Progenitor cell of endocrine pancreas (in vitro differentiated cells): ENCODE measurements at places on chromosomes 11 and 22. TPM values are rescaled to one million over a fixed set of nuclear protein-coding genes. Genes with fewer than 3 reads are reported as not detected.

The TRIM29 gene
- total RNA-seq = 0.33 TPM in 1 of 2 replicates, not detected in the other

The NPTXR gene
- 4.7 TPM in 2 replicates for total RNA-seq

The CCDC83 gene
- not detected in 2 replicates for total RNA-seq

The RAG2 gene
- total RNA-seq = not detected in 2 replicates

The OR6T1 gene
- total RNA-seq = not detected in 2 replicates

DNA sequence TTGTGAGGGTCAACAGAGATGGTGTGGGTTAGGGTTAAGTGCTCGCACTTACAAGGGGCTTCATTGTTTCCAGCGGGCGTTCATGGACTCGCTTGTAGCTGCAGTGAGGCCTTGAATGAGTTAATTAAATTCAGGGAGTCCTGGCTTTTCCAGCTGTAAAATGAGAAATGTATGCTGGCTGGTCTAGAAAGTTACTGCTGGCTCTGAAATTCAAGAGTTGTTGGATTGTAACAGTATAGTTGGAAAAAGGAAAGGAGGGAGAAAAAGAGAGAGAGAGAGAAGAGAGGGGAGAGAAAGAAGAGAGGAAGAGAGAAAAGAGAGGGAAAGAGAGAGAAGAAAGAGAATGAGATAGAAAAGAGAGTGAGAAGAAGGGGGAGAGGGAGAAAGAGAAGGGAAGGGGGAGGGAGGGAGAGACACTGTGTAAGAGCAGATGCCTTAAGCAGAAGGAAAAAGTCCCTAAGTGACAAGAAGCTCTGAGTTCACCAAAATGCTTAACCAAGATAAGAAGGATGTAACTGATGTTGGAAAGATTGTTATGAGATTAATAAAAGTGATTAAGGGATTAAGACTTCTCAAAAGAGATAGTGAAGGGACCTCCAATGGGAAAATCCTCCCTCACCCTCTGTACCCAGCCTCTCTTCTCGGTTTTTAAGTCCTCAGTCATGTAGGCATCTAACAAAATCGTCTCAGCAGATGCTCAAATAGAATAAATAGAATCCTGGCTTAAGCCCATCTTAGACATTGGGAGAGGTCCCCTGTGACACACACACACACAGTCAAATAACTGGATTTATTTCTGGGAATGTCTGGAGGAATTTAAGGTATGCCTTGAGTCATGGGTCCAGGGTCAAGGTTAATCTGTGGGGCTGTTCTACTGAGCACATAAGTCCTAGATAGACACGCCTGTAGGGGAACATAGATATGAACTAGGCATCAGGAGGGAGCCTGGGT is 477.9 kb downstream of the MIAT start:
- peaks cover 42% of the 10 kb centered on the region for H3K27me3 ChIP-seq
- no peak overlapping the region for H3K4me3 ChIP-seq
- H3K27ac ChIP-seq = no peak overlapping the region
- H3K4me1 ChIP-seq = no peaks in the 10 kb centered on the region
- no peak for DNase-seq

DNA sequence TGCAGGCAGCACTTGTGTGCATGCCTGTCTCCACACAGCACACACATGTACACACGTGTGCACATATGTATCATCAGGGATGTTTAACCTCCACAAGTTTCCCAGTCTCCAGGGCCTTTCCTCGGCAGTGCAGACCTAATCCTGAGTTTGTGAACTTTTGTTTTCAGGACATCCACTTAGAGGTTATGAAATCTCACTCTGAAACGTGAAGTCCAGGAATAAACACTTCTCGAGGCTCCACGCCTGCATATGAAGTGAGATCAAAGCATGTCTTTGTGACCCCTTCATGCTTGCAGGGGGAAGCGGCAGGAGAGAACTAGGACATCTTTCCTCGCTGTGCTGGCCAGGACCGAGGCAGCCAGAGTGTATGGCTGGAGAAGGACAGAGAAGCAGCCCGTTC is 3.1 kb downstream of the SHISAL1 start:
- no peaks in the 10 kb centered on the region for H3K4me1 ChIP-seq
- H3K27ac ChIP-seq = no peak overlapping the region
- no peak overlapping the region for H3K4me3 ChIP-seq
- no peaks in the 10 kb centered on the region for H3K36me3 ChIP-seq
- H3K27me3 ChIP-seq = peaks cover 3% of the 10 kb centered on the region

DNA sequence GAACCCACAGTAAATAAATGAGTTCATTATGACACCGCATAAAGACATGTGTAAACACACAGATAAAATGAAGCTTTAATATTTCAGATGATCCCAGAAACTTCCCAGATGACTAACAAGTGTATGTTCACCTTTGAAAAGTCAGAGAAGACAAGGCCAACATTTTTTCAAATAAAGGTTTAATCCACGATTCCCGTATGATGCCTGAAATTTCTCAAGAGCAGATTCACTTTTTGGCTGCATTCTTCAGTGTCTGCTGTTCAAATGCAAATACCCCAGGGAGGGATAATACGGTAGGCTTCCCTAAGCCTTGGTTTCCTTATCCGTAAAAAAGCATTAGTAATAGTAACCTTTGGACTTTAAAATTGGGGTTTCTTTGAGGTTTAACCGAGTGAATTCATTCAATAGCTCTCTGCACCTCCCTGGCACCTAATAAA is 62.5 kb downstream of the SYTL2 start:
- no peak overlapping the region for H3K27ac ChIP-seq
- H3K36me3 ChIP-seq = no peaks in the 10 kb centered on the region
- H3K4me3 ChIP-seq = no peak overlapping the region
- peaks cover 5% of the 10 kb centered on the region for H3K4me1 ChIP-seq

DNA sequence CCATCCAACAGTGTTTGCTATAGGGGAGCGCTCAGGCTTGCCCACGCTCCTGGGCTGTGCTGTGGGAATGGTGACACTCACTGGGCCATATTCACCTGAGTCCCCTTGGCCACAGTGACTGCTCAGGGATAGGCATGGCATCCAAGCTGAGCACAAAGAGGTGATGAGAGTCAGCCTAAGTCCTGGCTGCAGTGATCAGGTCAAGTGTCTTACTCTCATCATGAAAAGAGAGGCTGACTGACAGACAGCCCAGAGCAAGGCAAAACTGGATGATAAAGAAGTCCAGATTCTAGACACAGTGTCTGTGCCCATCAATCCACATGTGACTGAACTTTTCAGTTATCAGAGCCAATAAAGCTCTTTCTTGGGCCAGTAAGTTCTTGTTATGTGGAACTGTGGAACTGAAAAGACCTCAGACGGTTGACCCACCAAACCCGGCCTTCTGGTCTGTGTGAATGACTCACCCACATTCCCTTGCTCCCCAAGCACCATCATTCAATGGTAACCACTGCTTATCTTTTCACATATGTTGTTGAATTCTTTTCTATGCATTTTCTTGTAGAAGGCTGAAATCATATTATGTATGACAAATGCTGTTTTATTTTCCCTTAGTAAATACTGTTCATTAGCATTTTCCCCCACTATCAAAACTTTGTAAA is 43.2 kb upstream of the YPEL1 start:
- no peak for DNase-seq
- H3K4me1 ChIP-seq = peaks cover 1% of the 10 kb centered on the region
- peak overlapping the region; percentile 33 for H3K27ac ChIP-seq

DNA sequence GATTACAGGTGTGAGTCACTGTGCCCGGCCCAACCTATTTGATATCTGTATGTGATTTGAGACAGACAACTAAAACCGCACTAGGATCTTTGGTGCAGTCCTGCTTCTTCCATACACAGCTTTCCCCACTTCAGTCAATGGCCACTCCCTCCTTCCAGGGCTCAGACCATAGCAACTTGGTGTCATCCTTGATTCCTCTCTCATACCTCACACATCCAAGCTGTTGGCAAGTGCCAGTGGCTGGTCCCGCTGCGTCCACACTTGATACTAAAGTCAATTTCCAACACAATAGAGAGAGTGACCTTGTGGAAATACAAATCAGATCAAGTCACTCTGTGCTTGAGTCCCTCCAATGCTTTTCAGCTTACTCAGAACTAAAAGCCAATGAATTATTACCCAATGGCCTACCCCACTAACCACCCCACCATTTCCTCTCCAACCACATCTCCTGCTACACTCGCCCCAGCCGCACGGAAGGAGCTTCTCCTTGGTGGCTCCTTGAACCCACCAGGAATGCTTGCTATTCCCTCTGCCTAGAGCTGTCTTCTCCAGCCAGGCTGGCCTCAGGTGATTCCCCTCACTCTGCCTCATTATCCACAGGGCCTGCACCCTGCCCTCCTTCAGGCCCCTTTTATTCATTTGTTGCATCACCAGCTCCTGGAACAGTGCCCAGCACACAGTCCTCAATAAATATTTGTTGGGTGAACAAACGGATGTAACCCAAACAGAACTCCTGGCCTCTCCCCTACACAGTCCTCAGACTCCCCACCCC is 12.9 kb downstream of the ABTB2 start:
- H3K27me3 ChIP-seq = no peaks in the 10 kb centered on the region
- H3K27ac ChIP-seq = no peak overlapping the region
- no peaks in the 10 kb centered on the region for H3K36me3 ChIP-seq
- H3K4me3 ChIP-seq = no peak overlapping the region
- peaks cover 34% of the 10 kb centered on the region for H3K4me1 ChIP-seq

DNA sequence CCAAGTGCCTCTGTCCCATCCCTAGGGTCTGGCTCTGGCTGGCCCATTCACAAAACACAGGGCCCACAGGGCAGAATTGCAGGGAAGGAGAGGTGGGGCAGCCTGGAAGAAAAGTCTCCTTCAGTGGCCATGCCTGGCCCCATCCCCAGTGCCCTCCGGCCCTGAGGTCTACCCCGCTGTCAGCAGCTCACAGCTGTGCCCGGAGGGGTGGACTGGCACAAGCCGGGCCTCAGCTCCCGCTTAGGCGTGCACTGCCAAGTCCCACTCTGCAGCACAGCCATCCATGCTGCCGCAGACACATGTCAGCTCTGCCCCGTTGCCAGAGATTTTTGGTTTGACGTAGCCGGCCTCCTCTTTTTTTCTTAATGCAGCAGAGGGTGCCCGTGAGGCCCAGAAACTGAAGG is 3.9 kb upstream of the SCN2B start:
- no peaks in the 10 kb centered on the region for H3K36me3 ChIP-seq
- peak overlapping the region; percentile 21 for H3K27ac ChIP-seq
- no peak for DNase-seq
- H3K4me1 ChIP-seq = peaks cover 6% of the 10 kb centered on the region

DNA sequence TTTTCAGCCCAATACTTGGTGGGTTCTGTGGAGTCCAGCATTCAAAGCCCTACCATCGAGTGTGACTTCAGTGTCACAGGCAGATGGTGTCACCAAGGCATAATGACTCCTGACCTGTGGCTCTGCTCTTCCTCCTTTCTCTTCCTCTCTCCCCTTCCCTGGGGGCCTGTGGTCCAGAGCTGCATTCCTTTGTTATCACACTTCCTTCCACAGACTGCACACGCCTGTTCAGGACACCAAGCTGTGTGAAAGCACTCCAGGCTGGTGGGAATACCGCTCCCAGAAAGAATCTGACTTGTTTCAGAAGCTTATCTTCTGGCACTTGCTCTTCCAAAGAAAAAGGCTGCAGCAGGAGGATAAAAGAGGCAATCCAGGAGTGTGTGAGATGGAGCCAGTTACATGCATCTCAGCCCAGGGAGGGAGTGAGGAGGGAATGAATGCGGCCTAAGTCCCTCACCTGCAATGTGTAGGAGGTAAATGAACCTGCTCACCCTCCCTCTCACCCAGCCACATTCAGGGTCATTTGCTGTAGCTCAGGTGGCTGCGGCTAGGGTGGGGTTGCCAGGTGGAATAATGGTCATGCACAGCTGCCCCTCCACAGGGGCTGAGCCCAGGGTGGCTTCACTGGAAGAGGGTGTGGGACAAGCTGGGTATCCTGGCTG is 79.3 kb downstream of the ADAMTS15 start:
- H3K36me3 ChIP-seq = no peaks in the 10 kb centered on the region
- peaks cover 15% of the 10 kb centered on the region for H3K4me1 ChIP-seq
- no peaks in the 10 kb centered on the region for H3K27me3 ChIP-seq
- H3K27ac ChIP-seq = no peak overlapping the region

DNA sequence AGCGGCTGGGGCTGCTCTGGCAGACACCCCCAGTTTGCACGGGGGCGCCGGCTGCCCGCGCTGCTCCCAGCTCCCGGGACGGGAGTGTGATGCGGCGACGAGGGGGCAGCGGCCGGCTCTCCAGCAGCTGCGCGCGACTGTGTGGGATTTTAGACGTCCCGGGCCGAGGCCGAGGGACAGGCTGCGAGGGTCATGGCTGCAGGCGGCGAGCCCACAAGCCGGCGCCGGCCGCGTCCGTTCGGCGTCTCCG is 159 bp downstream of the FZD4 start:
- peaks cover 4% of the 10 kb centered on the region for H3K36me3 ChIP-seq
- H3K4me3 ChIP-seq = peak overlapping the region; percentile 45
- DNase-seq = no peak
- H3K27me3 ChIP-seq = no peaks in the 10 kb centered on the region
- H3K4me1 ChIP-seq = peaks cover 53% of the 10 kb centered on the region

DNA sequence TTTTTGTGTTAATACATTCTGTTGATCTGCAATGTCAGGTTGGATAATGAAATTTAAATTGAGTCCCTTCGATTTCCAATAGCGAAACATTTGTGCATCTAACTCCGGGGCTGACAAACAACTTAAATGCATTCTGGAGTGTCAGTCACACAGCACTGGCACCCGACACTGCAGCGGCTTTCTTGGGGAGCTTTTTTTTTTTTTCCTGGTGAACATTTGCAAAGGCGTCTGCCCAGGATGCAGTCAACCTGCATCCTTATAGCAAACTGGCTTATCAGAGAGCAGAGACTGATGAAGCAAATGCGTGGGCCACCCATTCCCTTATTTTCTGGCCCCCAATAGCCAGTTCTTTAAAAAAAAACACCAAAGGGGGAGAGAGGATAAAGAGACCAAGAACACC is 1167.7 kb downstream of the LRRC4C start:
- H3K36me3 ChIP-seq = no peaks in the 10 kb centered on the region
- no peak overlapping the region for H3K27ac ChIP-seq
- DNase-seq = no peak

DNA sequence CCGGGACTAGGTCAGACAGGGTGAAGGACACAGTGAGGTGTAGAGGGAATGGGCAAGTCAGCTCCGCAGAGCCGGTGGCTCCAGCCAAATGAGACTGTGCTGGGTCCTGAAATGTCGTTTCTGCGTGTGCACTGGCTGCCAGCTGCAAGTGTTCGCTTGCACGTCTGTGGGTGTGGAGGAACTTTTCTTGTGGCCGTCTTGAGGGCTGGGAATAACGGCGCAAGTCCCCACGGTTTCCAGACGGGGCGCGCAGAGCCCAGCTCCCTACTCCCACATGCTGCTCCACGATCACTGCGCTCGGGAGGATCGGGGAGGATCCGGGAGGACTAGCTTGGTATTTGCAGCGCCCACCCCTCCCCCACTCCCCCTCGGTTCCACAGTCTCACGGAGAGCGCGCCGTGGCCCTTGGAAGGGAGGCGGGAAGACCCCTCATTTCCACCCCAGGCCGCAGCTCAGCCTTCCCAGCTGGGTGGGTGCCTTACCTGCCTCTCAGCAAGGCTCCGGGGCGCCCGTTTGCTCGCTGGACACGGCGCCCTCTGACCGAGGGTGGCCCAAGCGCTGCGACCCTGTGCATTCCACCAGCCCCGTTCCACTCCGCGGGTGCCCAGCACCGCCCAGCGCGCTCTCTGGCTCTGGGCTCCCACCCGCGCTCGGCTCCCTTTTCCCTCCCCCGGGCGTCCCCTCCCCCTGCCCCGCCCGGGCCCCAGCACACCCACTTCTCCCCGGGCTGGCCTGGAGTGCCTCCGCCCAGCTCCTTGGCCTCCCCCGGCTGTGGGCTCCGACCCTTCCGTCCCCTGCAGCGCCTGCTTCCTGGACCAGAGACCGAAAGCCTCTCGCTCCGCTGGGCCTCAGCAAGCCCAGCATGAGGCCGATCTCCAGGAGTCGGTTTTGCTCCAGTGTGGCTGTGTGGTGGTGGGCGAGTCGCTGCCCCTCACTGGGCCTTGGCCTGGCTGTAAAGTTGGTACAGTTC is at the start of gene KCNE3:
Gene KCNE3, minus strand, starts transcription at position 634 of the 970 bp plus-strand sequence. CDS start 9,986 bp downstream, outside the sequence.
- H3K4me3 ChIP-seq = peak within 1 kb of the TSS; percentile 67
- H3K27ac ChIP-seq = no peak within 1 kb of the TSS
- peaks cover 57% of the 10 kb centered on the region for H3K27me3 ChIP-seq
- H3K4me1 ChIP-seq = peaks cover 2% of the 10 kb centered on the region
- DNase-seq = no peak
